EL (cell line): ENCODE measurements at places on chromosomes 4 and X.

DNA sequence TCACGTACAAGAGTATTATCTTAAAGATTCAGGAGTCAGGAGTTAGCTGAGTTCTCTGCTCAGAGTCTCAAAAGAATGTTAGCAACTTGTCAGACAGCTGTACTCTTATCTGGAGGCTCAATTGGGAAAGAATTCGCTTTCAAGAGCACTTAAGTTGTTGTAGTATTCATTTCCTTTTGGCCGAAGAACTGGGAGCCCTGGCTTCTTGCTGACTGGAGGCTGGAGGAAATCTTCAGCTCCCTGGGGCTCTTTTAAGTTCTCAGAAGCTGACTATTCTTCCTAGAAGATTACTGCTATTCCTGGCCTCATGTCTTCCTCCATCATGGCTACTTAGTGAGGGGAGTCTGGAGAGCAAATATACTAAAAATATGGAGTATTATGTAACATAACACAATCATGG is 587.2 kb downstream of the EPHA5 start:
- DNase-seq, result no peak

DNA sequence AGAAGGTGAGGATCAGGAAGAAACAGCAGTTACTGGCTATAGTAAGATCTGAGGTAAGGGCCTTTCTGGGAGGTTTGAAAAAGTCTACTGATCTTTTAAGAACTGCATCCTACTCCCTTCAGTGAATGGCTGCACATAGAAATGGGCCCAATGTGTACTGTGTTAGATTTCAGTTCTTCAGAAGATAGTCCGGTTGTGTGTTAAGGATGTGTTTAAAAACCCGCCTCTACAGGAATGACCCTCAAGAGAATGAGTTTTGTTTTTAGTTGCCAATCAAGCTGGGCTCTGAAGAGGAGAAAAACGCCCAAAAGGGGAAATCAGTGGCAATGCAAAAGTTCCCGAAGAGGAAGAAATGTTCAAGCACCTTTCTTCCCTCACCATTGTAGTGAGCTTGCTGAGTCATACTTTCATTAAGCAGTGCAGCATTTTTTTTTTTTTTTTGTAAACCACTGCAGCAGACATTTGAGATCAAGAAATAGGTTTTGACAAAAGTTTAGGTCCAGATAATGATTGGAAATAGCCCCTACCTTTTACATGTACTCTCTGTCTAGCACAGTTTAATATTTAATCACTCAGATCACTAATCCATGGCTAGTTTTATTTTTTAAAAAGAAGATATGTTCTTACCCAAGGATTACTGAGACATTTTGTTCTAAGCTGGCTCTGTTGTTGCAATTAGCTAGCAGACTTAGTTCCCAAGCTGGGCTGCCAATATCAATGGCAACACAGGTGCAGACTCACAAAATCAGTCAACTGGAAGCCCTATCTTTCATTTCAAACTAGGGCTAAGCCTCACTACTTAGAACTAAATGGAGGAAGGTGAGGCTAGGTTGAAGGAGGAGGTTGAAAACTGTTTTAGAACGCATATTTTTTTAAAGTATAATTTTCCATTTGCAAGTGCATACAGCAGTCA is 7.0 kb upstream of the TRPC5OS start:
- DNase-seq, result no peak

DNA sequence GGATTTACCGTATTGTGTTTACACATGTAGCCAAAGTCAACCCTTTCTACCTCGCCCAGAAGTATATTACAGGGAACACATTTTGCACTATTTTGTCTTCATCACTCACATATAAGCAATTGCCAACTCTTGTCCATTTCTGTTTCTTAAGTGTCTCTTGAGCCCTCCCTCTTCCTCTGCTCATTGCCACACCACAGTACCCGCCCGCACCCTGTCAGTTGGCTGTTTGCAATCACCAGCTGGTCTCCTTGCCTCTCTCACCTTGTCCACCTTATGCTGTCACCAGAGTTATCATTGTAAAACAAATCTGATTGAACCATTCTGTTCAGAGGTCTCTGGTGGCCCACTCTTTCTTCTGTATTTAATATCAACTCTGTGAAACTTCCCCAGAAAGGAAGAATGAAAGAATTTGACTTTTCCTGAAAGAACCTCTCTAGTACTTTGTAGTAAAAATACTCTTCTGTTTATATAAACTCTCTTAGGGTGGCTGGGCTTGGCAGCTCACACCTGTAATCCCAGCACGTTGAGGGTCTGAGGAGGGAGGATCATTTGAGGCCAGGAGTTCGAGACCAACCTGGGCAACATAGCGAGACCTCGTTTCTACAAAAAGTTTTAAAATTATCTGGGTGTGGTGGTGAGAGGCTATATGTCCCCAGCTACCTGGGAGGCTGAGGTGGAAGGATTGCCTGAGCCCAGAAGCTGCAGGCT is 50.2 kb downstream of the ING2 start:
- no peak for DNase-seq

- no peak for DNase-seq
These were observed 482.3 kb downstream of the TRAM1L1 start for GRCh38 chr4:116603096-116603495.
